ENCODE measurements at places on chromosomes 11 and 22.

- no peak for DNase-seq
Observed at GRCh38 chr22:39724390-39724789, 153.8 kb downstream of the CACNA1I start.

DNA sequence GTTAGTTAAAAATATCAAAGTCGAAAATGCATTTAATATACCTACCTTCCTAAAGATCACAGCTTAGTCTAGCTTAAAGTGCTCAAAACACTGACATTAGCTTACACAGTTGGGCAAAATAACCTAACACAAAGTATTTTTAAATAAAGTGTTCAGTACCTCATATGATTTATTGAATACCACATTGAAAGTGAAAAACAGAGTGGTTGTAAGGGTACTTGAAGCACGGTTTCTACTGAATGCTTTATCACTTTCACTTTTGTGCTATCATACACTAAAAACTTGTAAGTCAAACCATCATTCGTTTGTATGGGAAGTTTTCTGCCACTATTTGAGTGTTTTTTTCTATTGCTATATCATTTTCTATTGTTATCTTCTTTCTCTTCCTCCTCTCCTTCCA lies 36.6 kb downstream of the ZBTB44 start:
- no peak for DNase-seq

DNA sequence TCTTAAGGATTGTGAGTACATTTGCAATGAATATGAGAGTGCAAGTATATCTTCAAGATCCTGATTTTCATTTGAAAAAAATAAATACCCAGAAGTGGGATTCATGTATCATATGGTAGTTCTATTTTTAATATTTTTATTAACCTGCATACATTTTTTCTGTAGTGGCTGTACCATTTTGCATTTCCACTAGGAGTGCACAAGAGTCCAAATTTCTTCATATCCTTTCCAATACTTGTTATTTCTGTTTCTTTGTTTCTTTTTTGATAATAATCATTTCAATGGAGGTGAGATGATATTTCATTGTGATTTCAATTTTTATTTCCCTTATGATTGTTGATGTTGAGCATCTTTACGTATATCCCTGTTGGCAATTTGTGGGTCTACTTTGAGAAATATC lies 759.8 kb upstream of the CNTN5 start:
- no peak for DNase-seq

DNA sequence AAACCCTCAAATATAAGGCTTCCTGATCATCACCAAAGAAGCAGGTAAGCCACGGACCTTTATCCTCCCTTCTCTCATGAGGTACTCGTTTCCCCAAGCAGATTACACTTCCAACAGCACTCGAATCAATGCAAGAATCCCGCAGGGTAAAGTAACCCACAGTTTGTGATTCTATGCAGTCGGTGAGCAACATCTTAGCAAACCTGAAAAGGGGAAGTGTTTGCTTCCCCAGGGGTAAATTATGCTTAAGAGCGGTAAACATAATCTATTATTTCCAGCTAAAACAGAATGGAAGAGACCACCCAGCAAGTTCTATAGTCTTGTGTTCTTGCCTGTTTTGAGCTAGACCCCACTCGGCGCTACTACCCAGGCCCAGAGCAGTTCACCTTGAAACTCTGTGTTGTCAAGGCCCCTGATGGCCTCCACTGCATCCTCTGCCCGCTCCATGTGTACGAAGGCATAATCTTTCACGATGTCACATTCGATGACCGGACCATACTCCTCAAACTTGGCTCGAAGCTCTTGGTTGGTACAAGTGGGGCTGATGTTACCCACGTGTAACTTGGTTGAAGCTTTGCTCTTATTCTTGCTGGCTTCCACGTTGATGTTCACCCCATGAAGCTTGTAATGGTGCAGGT lies 1.3 kb downstream of the RBM4B start:
- DNase-seq, result no peak

DNA sequence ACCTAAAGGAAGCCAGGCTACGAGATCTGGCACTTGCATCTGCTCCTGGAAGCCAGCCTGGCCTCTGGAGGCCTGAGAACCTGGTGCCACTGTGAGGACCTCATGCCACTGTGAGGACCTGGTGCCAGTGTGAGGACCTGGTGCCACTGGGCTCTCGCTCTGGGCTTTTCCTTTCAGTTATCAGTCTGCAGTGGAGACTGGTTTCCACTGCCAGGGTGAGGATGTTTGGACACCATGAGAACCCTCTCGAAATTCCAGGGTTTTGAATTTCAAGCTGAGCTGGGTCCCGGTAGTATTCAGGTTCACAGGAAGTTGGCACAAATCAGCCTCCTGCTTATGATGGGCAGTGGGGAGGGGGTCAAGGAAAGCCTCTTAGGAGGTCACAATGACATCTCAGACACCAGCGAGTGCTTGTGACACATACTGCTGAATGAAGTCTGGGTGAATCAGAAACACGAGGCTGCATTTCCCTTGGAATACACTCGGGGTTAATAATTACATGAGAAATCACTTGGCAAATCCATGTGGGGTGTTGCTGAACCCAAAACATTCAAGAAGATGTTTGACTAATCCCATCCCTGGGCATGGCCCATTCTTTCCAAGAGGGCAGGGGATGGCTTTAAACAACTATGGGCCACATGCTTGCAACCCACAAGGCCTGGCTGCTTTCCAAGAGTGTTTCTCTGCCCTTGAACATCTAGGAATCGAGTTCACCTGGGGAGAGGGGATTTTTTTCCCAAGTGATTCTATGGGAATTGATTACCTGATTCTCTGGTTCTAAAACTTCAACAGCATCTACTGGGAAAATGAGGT lies 60.2 kb downstream of the LINC01488 start:
- no peak for DNase-seq

DNA sequence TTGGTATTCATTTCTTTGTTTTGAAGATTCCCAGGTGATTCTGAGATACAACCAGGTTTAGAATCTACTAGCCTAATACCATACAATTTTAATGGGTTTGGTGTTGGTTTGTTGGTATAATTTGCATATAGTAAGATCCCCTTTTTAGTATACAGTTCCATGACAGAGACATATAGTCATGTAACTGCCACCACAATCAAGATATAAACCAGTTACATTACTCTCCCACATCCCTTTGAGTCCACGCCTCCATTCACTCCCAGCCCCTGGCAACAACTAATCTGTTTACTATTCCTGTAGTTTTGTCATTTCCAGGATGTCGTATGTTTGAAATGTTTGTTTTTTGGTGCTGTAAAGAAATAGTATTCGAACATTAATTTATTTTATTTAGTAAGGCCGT lies 4.3 kb downstream of the ASRGL1 start:
- no peak for DNase-seq

GRCh38 chr11:94837317-94837716 lies 69.2 kb downstream of the AMOTL1 start:
- no peak for DNase-seq

DNA sequence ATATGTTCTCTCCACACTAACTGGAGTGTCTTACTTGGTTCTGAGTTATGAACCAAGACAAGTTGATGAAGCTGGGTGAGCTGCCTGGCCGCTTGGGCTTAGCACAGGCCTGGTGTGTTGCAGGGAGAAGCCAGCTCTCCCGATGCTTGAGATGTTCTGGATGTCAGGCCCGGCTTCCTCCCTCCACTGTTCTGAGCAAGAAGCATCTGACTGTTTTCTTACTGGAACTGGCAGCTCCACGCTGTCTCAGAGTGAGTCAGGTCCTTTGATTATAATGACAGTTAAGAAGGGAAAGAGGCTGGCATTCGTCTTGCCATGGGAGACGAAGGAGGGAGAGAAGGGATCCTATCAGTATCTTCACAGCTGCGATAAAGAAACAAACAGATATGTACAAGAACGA lies 46.5 kb upstream of the CRTAM start:
- DNase-seq, result no peak

DNA sequence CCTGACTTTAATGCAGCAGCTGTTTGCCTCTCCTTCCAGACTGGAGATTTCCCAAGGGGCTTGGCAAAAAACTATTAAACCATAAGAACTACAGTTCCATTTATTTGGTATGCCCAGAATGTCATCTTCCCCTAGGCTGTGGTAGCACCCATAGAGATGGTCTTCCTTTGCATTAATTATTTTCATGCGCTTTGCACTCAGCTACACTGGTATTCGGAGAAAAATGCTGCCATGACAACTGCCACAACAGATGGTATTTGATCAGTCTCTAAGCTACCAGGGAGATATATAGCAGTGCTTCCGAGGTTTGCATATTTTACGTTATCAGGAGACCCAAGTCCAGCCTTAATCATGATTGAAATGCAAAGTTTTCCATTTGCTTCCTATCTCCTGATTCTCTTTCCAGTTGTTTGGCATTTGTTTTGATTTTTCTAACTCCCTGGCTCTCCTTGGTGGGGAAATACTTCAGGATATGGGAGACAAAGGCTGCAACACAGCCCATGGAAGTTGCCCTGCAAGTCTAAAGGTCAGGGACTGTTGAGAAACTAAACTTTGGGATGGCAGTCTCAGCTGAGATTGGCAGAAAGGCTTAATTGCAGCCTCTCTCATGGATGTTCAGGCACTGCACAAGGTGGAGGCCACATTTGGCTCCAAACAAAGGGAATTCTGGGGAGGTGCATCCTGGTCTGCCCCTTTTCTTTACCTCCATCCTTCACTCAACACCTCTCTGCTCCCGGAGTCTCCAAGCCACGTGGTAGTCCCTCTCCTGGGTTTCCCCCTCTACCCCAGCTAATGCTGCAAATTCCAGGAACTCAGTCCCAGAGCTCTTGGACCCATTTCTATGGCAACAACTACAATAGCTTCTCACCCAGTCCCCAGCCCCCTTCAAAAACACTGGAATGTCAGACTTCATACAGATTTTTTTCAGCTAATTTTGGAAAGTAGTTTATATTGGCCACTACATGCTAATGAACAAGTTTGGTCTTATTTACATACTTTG lies 151.8 kb downstream of the NAV2 start:
- no peak for DNase-seq

DNA sequence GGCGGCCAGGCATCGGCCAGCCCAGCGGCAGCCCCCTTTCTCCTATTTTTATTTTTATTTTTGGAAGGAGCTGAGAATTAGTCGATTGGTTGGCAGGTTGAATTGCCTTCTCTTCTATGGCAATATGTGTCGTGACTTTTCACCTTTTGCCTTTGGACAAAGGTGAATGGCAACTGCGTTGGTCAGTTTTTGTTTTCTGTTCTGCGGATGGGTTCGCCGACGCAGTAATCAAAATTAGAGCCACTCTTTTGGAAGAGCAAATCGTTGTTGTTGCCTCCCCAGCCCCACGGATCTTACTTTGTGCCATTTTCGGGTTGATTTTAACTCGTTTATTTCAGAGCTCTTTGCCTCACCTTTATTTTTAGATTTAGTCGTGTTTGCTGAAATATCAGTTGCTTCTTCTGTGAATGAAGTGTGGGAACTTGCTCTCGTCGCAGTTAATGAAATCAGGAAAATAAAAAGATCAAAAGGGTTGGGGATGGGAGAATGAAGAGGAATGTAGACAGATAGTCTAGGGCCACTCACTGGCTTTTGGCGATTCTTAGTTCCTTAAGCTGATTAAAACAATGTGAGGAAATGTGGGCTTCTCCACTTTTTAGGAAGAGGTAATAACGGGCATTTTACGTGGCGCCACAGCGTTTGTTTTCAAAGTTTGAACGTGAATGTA lies 1.6 kb downstream of the CECR2 start:
- no peak for DNase-seq

GRCh38 chr11:32385998-32386397 lies 49.3 kb downstream of the WT1 start:
- DNase-seq, result no peak

DNA sequence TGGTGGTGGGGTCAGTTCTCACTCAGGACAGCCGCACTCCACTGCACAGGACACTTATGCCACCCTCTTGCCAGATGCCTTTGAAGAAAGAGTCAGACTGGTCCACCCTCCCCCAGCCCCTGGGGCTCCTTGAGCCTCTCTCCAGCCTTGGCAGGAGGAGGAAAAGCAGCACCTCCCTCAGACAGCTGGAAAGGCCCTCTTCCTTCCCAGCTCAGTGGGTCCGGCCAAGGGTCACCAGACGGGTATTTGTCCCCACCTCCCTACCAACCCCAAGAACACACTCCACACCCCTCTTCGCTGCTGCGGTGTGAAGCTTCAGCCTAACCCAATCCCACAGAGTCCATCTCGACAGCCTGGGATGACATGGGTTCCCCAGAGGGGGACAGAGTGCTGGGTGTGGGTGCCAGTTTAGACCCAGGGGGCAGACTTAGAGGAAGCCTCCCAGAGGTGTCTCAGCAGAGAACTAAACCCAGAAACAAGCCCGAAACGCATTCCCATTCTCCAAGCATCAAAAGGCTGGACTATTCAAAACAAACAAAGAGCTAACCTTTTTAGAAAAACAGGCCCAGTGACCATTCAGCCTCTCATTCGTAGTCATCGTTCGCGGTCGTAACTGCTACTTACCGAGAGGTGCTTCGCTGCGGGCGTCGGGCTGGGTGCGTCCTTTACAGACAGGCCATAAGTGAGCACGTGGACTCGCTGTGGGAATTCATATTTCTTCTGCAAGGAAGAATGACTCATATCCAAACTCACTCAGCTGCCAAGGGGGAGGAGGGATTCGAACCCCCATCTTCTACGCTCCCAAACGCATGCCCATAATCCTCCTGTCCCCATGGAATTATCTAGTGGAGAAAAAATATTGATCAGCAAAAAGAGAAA lies 57.5 kb upstream of the ANO1 start:
- no peak for DNase-seq

- DNase-seq, result no peak
Observed at GRCh38 chr11:117037975-117038350, 60.3 kb downstream of the SIK3 start.

DNA sequence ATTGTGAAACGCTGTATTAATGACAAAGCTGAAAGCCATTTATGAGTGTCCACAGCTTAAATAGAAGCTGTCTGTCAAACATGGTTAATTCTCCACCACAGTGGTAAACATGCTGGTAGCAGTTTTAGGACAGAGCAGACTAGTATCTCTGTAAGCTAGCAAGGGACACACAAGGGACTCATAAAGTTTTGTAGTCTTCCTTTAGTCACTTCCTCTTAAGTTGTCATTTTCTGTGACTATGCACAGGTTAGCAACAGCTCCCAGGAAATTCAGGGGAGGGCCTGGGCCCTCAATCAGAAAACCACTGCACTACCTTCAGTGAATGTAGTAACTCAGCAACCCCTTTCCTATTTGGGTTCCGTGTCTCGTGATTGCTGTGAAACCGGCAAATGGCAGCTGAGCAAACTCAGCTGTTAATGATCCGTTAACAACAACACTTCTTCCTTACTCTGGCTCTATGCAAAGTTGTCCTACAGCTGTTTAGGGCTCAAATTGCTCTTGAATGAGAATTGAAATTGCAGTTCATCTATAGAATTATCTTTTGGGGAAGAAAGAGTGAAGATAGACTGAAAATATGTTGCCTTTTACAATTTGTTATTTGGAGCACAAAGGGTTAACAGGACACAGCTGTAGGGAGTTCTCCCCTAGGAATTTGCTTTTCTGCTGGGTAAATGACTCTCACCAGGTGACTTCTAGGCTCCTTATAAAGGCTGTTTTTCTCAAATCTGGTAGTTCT lies at the start of gene MMP26:
Gene MMP26 (plus strand): TSS at position 731 of the 736 bp plus-strand sequence.
- no peak for DNase-seq

Data from activated T-cell treated with anti-CD3 and anti-CD28 coated beads for 24 hours (primary cell).